ENCODE measurements at places on chromosomes 7 and 10.

DNA sequence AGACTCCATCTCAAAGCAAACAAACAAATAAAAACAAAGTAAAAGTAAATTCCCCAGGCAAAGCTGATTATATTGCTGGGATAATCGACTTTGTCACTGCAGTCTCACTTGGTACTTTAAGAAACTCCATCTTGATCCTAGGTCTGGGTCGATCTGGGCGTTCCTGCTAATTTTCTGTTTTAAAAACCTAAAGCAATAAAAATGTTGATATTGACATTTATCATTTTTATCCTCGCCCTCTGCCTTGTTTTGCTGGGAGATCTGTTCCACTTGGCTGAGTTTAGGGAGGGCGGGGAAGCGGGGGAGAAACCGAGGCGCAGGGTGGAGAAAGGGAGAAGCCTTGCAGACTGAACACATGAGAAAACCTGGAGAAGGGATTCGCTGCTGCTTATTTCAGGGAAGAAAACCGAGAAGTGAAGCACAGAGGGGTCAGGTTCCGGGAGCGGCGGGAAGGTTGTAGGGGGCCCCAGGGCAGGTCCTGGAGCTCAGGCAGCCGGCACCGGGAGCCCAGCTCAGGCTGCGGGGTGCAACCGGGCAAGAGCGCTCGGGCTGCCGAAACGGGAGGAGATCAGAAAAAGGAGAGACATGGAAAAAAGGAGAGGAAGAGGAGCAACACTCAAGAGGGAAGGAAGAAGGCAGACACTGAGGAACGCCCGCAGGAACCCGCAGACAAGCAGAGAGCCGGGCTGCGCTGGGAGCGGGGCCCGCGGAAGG lies 27.3 kb upstream of the KMT2C start:
- no peak for DNase-seq

DNA sequence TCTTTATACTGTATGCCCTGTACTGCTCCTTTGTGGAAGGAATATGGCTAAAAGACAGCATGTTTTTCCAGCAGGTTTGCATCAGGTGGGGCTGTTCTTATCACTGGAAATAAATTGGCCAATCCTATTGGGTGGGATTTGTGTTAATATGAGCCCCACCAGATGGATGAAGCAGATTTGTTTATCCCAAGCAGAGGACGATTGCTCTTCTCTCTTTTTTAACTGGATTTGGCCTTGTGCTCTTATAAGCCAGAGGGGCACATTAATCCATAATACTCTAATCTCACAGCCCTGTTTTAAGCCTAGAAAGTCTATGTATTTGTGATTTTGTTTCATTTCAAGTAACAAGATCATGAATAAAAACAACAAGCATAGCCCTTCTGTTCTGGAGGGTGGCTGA lies 240.1 kb upstream of the ADARB2 start:
- DNase-seq = no peak

DNA sequence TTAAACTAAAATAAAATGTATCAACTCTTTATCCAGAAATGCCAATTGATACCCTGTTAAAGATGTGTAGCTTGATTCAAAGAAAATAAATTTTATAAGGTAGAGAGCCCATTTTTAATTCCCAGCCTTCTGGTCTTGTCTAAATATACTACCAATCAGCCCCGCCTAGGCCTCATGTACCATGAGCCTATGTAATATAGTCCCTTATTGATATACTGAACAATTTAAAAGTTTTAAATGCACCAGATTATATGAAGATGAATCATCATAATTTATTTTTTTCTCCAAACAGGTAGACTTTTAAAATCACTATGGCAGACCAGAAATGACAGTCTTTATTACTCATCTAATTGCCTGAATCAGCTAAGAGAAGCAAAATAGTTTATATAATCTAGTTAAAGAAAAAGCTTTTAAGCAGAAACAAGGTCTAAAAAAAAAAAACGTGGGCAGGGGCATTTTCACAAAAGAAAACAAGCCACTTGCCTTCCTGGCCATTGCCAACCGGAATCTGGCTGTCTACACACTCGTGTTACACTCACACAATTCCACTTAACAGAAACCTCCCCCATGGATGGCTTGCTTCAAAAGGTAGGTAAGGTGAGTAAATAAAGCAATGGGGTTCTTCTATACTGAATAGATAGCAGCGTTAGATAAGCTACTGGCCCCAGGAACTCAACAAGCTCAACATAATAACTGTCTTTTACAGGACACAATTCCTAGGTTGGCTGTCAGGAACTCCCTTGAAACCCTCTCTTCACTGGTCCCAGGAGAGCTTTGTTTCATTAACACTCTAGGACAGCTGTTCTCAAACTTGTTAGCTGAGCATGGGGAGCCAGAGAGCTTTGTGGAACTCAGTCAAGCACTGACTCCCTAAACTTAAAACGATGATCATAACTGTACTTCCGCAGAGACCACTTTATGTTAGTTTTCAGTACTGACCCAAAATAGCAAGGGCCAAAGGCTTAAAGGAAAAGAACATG lies 37.2 kb downstream of the RAPGEF5 start:
- DNase-seq = no peak

DNA sequence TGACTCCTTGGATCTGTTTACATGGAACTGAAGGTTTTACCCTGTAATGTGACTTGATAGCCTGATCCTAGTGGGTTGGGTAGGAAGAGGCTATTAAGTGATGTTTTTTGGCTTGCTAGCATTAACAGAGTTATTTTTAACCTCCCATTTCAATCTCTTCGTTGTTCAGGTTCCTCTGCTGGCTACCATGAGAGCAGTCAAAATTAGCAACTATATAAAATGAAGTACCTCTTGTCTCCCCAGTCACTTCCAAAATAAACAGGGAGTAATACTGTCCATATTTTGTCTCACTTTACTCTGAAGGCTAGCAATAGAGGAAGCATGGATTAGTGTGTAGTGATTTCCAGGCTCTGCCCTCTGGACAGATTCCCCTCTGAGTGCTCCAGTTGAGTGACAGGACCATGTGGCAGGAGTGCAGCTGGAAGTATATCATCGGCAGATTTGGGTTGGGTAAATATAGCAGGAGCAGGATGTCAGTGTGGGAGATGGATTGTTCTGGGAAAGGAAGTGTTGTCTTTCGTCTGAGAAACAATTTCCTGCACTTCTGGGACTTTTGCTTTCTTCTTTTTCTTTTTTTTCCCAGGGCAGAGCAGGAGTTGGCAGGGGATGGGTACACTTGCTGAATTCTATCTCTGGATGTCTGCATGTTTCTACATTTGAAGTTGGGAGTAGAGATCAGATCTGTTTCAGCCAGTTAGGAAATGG lies 35.2 kb downstream of the GBF1 start:
- DNase-seq = no peak

- no peak for DNase-seq
These were observed 1042.0 kb upstream of the POT1 start for GRCh38 chr7:125971656-125972055.

DNA sequence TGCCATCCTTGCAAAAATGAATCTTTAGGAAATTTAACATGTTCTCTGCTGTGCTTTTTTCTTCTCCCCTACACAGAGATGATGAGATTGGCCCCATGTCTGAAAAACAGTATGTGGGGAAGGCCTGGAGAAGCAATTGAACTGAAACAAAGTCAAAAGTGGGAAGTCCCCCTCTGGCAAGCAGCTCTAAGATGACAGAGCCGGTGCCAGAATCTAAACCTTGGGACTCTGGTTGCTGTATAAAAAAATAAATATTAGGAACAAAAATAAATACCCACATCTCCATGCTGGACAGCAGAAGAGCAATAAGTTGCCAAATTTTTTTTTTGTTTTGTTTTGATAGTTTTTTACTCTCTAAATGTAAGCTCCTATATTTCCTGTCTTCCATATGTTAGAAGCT lies 51.8 kb upstream of the TRIL start:
- no peak for DNase-seq
